ENCODE measurements at places on chromosomes 11 and 22.

DNA sequence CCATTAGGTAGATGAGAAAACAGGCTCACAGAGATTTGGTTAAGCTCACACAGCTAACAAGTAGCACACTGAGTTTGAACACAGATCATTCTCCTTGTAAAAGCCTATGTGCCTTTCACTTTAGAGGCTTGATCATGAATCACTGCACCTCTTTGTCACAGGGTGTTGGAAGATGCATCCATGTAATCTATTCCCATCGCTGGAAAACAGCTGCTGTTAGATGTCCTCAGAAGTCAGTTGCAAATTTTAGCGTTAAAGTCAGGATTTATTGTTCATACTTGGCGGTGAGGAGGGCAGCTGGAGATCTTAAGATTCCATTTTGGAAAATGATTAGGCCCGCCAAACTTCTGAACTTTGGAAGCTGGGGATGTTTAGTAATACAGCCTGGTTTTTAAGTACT is 2.6 kb downstream of the CNTF start:
- no peak for DNase-seq

DNA sequence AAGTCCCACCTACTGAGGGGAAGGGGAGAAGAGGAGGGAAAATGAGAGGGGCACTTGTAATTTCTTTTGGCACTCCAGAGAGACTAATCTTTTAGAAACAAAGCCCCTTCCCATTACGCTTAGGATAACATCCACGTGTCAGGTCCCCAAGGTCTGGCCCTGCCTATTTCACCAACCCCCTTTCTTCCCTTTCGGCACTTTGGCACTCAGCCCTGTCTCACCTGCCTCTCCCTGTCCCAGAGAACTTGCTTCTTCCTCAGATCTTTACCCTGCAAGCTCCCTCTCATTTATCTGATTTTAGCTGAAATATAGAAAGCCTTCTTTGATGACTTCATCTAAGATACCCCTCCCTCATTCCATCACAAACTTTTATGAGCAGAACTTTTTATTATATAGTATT is 55.5 kb downstream of the RASSF10 start:
- DNase-seq = no peak

GRCh38 chr22:24144778-24145085 is 36.6 kb upstream of the SUSD2 start:
- no peak for DNase-seq

GRCh38 chr11:44531116-44531504 is 34.4 kb upstream of the CD82 start:
- DNase-seq = no peak

DNA sequence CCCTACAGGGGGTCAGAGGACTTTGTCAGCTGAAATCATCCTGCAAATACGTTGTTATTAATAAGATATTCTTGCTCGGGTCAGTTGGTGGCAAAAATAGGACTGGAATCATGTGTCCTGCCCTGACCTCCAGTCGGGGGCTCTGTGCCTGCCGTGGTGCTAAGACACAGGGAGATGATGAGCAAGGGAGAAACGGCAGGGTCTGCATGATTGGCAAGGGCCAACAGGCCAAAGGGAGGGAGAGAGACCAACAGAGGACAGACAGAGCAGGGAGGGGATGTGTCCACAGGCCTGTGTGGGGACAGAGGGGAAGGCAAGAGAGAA is 10.4 kb upstream of the TSKU start:
- no peak for DNase-seq

DNA sequence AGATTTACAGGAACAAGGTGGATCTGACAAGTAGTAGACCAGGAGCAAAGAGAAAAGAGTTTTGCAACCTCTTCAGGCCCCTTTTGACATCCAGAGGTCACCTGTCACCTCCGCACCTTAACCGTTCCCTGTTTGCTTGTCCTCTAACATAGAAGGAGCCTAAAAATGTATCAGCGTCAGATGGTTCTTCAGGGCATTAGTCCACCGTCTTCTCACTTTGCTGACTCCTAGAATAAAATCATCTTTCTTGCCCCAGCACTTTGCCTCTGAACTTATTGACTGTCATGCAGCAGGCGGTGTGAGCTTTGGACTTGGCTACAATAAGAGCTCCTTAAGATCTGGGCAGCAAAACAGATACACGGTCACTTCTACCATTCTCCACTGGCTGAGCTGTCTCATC is 339.7 kb upstream of the B3GAT1 start:
- DNase-seq = no peak

DNA sequence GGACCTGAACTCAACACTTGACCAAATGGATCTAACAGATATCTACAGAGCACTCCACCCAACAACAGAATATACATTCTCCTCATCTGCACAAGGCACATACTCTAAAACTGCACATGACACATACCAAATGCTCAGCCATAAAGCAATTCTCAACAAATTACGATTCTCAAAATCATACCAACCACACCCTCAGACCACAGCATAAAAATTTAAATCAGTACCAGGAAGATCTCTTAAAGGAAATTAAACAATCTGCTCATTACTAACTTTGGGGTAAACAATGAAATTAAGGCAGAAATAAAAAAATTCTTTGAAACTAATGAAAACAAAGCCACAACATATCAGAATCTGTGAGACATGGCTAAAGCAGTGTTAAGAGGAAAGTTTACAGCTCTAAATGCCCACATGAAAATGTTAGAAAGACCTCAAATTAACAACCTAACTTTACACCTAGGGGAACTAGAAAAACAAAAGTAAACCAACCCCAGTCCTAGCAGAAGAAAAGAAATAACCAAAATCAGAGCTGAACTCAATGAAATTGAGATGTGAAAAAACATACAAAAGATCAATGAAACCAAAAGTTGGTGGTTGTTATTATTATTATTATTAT is 37.2 kb downstream of the TMEM123 start:
- no peak for DNase-seq

GRCh38 chr11:2375341-2375853 is 1.7 kb upstream of the CD81 start:
- DNase-seq = no peak

GRCh38 chr11:72305077-72305476 is 61.1 kb upstream of the PHOX2A start:
- no peak for DNase-seq

DNA sequence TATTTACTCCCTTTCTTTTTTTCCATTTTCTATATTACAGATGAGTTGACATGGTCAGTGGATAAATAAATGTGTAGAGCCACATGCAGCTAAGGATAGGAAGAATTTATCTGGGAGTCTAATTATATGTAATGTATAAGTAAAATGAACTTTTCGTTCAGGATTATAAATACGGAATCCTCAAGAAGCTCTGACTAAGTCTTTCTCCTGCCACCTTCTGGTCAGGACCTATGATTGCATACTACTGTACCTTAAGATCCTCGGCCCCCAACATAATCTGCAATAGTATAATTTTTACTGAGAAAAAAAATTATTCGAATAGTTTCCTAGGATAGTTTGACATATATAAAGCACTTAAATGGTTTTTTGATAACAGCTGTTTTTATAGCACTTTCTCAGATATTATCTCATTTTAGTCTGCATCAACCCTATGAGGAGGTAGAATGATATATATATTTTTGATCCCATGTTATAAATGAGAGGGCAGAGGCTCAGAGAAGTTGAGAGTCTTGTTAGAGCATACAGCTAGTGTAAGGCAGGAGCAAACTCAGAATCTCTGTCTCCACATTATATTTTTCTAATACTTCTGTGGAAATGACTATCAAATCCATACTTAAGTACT is 36.1 kb downstream of the CCDC90B start:
- DNase-seq = no peak

- DNase-seq = no peak
Measured at GRCh38 chr11:35304386-35304775, 115.0 kb downstream of the SLC1A2 start.

- DNase-seq = no peak
Measured at GRCh38 chr11:103525069-103525468, 415.8 kb downstream of the DYNC2H1 start.

DNA sequence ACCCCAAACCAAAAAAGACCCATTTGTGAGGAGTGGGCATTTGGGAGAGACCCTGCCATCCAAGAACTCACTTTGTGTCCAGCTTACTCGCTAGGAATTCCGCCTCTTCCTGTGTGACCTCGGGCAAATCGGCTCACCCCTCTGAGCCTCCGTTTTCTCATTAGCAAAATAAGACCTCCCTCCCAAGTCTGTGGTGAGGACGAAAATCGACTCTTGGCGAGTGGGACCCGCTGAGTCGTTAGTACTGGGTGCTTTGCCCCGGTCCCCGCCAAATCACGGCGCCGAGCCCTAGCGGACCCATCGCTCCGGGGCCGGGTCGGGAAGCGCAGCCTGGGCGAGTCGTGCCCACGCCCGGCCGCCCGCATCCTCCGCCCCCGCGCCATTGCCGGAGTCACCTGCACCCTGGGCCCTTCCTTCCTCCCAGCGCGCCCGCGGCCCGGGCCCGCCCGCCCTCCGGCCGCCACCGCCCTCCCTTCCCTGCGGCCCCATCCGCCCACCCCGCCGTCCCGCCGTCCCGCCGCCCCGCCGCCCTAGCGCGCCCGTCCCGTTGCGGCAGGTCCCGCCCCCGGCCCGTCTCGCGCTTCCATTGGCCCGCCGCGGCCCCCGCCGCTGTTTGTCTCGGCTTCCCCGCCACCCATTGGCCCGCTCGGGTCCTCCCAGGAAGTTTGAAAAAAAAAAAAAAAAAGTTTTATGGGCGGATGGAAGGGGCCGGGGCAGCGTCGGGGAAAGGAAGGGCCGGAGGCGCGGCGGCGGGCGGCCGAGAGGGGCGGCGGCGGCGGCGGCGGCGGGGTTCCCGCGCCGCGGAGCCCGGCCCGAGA is 48.9 kb downstream of the TRIOBP start:
- DNase-seq = peak; percentile 79

DNA sequence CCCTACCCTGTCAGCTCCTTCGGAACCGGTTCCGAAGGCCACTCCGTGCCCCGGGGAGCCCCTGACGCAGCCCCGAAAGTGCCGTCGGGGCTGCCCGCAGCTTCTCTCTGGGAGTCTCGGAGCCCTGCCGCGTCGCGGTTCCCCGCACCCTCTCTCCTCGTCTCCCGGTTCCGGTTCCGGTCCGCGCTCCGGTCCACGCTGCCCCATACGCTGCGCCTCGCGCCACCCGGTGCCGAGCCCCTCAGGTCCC is 618 bp downstream of the MTA2 start:
- no peak for DNase-seq

GRCh38 chr11:28303477-28304191 is 195.4 kb downstream of the METTL15 start:
- DNase-seq = no peak

DNA sequence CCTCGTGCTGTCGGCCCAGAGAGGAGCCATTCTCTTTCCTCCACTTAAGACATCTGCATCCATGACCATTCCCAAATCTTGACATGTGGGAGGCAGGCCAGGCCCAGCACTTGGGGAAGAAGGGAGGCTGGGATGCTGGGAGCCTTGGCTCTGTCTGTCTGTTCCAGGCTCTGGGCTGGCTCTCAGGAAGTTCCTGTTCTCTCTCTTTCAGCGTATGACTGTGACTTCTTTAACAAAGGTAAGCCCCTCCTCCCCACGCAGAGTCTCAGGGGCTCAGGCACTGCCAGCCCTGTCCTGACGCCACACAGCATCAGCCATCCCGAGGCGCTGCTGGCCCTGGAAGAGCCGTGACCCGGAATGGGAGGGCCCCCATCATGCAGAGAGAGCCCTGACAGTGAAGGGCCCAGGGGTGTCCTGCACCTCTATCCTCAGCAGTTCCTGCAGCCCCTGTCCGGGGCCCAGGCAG is 52.4 kb downstream of the OTOG start:
- DNase-seq = no peak

DNA sequence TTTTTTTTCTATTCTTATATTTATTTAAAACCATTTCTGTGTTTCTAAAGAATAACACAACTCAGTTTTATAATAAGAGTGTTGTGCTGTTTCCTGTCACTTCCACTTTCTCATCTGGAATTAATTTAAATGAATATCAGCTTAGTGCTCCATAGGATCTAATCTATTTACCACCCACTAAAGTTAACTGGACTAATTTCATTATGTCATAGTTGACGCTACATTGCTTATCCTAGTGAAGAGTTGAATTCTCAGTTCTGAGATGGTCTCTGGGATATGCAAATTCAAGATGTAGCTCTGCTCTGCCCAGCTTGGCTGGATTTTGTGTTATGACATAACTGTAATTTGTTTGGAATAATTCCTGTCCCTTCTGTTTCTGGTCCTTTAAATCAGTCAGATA is 380.1 kb downstream of the METTL15 start:
- no peak for DNase-seq

DNA sequence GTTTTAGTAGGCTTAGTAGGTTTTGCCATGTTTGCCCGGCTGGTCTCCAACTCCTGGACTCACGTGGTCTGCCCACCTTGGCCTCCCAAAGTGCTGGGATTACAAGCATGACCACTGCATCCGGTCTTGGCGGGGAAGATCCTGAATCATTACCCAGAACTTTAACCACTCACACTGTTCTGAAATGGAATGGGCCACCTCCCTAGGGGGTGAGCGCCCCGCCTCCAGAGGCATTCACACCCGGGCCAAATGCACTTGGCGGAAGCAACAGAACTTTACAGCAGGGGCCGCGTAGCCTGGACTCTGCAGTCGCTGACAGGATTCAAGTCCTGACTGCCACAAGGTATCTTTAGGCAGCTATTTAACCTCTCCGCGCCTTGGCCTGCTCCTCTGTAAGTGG is 5.4 kb downstream of the CCDC86 start:
- no peak for DNase-seq

DNA sequence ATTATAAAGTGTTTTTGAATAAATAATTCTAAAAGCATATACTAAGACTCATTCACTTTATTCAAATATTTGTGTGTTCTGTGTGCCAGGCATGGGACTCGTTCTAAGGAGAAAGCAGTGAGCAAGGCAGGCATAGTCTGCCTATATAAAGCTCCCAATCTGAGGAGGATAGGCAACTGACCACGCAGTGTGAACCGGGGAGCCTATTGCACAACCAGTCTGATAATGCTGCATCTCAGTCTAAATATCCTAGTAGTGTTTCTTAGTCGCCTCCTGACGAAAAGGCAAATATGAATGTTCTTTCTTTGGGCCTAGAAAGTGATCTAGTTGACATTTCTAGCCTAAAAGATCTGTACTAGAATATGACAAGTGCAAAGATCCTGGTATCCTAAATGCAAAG is 98.3 kb downstream of the C11orf65 start:
- no peak for DNase-seq

GRCh38 chr11:76850815-76851214 is 9.9 kb upstream of the ACER3 start:
- DNase-seq = no peak

All from stimulated activated CD8-positive, alpha-beta memory T cell treated with anti-CD3 and anti-CD28 coated beads, Interleukin-2, amount 100 ng/mL, for 1 hour (primary cell).